Erythroblast (primary cell): ENCODE measurements at places on chromosomes 2 and 18.
A peak's percentile ranks its signal among the peaks of the same experiment; 100 is the strongest.

DNA sequence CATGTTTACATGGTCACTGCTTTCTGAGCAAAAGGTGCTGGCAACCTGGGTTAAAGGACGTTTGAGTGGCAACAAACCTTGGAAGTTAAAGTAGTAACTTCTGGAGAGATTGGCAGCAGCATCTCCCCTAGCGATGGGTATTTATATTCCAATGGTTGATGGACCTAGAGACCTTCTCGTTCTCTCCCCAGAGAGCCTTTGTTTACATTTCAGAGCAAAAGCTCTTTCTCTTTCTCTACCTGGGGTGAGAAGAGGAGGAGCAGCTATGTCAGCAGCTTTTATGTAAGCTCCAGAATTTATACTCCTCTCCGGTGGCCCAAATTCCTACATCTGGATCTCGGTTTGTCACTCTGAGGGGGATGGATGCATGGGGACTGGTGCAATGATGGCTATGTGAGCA lies 213.7 kb upstream of the ARL4C start:
- DNase-seq, result no peak

GRCh38 chr2:68089961-68090360 lies 27.2 kb upstream of the C1D start:
- DNase-seq, result no peak

GRCh38 chr2:223041527-223042109 lies 10.4 kb upstream of the KCNE4 start:
- peak; percentile 14 for DNase-seq

GRCh38 chr18:48399303-48400075 lies 9.7 kb downstream of the ZBTB7C start:
- DNase-seq, result no peak

GRCh38 chr2:160197587-160197986 lies 2.5 kb downstream of the ITGB6 start:
- peak; percentile 8 for DNase-seq

GRCh38 chr2:109607766-109608165 lies 6.0 kb downstream of the SEPTIN10 start:
- DNase-seq, result no peak

DNA sequence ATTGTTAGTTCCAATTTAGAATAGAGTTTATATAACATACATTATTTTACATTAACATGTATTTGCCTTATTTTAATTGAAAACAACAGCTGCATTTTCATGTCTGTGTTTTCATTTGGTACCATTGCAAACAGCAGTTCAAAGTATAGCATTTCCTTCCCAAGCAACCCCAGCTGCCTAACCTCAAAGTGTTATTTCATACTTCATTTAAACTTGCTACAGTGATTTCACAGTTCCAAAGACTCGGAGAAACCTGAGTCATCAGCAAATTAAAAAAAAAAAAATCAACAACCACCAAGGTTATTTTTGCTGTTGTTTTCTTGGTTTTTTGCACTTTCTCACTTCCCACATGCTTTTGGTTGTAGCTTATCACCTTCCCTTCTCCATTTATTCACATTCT lies 236.5 kb upstream of the SPHKAP start:
- no peak for DNase-seq
